CD8-positive, alpha-beta T cell (primary cell): ENCODE measurements at places on chromosomes 2 and 18. TPM values are rescaled to one million over a fixed set of nuclear protein-coding genes. Genes with fewer than 3 reads are reported as not detected.

The MGAT4A gene
- total RNA-seq = 229 TPM

The DUSP2 gene
- 1,350 TPM for total RNA-seq

- no peak for DNase-seq
Measured at GRCh38 chr2:147665105-147665504, 179.7 kb upstream of the ACVR2A start.

- DNase-seq = no peak
Measured at GRCh38 chr2:147538088-147538487, 306.7 kb upstream of the ACVR2A start.

GRCh38 chr2:73107211-73107926 lies 5.4 kb downstream of the RAB11FIP5 start:
- no peak for DNase-seq

The SLC9A4 gene
- total RNA-seq = not detected

GRCh38 chr2:233100192-233100998 lies 40.3 kb downstream of the INPP5D start:
- DNase-seq = peak; percentile 81
